ENCODE measurements at places on chromosomes 16 and 17.

DNA sequence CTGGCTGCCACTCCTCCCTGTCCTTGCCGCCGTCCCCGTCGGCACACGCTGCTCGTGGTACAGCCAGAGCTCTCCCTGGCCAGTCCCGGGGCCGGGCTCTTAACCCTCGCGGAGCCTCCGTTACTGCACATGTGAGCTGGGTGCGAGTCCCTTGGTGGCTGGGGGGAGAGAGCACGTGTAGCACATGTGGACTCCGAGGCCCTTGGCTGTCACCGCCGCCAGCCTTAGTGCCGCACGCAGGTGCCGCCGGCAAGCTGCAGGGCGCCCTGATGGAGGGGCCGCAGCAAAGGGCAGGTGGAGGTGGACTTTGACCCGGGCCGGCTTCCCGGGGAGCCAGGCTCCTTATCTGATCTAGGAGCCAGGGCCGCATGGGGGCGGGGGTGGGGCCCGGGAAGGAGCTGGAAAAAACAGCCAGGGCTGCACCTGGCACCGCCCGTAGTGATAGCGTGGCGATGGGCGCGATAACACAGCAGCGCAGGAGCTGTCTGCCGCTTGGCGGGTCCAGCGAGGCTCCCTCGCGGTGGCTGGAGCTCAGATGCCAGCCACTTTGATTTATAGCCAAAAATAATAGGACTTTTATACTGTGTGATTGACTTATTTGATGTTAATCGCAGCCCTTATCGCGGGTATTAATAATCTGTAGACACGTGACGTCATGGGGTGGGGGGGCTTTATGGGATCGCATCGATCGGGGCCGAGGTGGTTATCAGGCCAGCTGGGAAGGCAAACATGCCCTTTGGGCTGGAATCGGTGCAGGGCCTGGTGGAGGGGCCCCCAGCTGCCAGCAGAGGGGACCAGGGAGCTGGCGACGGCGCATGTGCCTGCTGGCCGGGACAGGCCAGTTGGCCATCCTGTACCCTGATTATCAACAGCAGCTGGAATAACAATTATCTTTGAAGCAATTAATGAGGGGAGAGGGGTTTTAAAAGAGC lies 35.1 kb downstream of the ZFPM1 start:
- DNase-seq = no peak

GRCh38 chr17:6106212-6106611 lies 36.0 kb downstream of the WSCD1 start:
- DNase-seq = no peak

DNA sequence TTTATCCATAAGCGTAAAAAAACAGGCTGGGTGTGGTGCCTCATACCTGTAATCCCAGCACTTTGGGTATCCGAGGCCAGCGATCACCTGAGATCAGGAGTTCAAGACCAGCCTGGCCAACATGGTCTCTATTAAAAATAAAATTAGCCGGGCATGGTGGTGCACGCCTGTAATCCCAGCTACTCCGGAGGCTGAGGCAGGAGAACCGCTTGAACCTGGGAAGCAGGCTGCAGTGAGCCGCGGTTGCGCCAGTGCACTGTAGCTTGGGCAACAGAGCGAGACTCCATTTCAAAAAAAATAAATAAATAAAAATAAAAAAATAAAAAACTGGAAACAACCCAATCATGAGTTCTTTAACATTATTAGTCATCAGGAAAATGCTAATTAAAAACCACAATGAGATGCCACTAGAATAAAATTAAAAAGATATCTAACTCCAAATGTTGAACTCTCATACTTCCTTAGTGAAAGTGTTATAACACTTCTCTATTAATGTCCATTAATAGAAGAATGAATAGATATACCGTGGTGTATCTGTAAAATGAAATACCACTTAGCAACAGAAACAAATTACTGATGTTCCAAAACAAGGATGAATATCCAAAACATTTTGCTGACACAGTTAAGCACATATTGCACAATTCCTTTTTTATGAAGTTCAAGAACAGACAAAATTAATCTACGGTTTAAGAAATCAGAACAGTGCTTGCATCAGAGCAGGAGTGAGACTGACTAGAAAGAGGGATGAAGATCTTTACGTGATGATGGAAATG lies 13.1 kb downstream of the MPHOSPH6 start:
- DNase-seq = no peak

GRCh38 chr17:74778960-74779359 lies 2.8 kb upstream of the NAT9 start:
- no peak for DNase-seq

DNA sequence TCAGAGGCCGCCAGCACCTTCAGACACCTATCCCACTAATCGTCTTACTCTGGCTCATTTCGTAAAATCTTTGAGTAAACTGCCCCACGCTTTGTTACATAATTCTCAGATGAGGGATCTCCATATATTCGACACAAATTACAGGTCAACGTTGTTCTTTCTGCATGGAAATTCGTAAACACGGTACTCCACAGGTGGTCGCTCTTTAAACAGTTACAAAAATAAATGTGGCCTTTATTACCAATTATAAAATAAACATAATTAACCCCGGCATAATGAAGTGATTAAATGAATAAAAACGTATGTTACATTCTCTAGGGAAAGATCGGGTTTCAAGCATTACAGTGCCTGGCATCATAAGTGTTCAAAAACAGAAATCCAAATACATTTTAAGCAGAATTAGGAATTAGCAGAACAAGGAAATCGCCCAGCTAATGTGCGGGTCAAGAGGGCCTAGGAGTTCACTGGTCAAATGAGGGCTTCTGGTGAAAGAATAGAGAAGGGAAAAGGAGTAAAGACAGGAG lies 943 bp upstream of the PIP4K2B start:
- no peak for DNase-seq

DNA sequence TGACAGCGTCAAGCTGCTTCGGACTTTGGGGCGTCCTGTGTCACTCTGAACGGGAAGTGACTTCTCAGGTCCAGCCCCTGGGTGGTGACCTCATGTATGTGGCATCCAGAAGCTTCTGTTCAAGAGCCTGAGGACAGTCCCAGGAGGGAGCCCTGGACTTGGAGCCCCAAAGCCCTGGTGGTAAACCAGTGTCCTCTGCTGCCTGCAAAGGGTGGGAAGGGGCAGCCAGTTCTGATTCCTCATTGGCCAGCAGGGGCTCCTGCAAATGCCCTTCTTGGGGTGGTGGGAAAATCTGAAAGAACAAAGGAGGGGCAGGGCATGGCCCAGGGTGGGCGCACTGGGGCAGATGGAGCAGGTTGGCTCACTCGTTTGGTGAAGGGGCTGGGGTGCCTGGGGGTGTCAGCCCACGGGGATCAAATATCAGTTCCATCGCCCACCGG lies 1.6 kb downstream of the OSGIN1 start:
- DNase-seq = no peak

DNA sequence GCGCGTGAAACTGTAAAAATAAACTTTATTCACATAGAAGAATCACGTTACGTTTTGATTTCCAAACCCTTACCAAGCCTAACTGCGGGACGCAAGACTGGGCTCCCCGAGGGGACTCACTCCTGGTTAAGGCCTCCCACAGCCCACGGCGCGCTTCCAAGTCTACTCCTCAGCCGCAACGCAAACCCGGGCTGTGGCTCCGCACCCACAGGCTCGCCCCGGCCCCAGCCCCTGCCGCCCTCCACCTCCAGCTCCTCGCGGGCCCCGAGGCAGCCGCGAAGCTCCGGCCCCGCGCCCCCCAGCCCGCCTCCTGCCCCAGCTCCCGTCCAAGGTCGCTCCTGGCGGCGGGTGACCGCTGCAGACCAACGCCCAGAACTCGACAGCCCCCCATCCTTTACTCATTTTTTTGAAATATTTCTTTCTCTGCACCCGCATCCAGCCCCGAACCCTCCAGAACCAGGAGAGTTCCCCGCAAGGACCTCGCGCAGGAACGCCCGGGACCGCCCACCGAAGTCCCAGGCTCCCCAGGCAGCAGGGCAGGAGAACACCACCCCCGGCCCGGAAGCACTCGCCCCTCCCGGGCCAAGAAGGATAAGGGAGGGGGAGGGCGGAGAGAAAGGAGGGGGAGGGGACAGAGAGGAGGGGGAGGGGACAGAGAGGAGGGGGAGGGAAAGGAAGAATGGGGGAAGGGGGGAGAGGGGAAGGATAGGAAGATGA lies 912 bp downstream of the USP22 start:
- DNase-seq = peak; percentile 62

DNA sequence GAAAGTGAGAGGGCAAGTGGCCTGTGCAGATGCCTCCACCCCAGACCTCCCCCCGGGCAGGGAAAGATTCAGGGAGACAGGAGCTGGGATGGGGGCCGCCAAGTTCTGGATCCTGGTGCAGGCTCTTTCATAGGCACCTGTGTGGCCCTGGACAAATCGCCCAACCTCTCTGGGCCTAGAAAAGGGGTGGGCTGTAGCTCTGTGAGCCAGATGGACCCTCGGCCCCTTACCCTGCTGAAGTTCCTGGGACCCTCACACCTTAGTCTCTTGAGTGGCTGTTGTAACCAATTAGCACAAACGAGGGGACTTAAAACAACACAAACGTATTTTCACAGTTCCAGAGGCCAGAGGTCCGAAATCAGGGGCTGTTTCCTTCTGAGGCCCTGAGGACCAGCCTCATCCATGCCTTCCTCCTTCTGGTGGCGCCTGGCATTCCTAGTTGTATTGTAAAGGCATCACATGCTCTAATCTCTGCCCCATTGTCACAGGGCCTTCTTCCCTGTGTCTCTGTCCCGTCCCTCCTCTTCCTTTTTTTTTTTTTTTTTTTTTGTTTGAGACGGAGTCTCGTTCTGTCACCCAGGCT lies 352.6 kb downstream of the SEC14L1 start:
- no peak for DNase-seq

DNA sequence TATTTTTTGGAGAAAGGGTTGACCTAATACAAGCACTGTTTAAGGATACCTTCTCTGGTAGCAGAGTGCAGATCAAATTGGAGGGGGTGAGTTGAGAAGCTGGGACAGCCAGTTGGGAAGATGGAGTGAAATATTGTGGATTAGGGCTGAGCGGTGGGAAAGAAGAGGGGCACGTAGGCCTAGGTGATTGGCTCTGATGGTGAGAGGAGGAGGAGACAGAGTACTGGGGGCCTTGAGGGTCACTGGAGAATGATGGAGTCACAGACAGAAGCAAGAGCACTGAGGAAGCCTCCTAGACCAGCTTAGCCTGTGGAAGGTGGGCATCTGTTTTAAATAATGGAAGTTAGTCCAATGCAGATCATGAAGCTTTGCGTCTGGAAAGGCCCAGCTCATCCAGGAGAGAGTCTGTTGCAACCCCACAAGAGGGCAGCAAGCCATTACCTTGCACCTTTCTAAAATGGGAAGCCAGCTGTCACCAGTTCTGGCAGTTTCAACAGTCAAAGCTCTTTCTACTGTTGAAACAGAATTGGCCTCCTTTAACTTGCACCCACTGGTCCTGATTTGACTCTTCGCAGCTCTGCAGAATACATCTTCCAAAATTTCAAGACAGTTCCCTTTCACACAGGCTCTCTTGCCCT lies 11.8 kb downstream of the SLC9A5 start:
- DNase-seq = no peak

DNA sequence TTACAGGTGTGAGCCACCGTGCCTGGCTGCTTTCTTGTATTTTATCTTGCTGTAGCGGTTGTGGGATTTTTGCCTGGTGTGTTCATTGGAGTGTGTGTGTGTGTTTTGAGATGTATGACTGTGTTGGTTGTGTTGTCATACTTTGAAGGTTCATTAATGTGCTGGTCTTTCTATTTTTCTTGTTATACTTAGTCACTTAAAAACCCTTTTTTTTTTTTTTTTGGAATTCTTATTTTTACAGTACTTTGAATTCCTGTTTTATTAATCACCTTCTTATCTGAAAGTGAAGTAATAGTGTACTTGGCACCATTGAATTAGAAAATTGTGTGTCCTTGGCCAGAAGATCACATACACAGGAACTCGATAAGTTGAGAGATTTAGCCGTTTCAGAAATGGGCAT lies 30.2 kb downstream of the TENT4B start:
- no peak for DNase-seq

- peak; percentile 85 for DNase-seq
Measured at GRCh38 chr16:29995324-29995910, at the start of gene HIRIP3. Gene HIRIP3 (minus strand): TSS chr16:29995617. CDS start chr16:29995605, 12 bp downstream.

- no peak for DNase-seq
Measured at GRCh38 chr17:78346605-78347250, 13.1 kb downstream of the SOCS3 start.

- no peak for DNase-seq
Measured at GRCh38 chr17:50128441-50129352, 1.3 kb downstream of the SAMD14 start.

DNA sequence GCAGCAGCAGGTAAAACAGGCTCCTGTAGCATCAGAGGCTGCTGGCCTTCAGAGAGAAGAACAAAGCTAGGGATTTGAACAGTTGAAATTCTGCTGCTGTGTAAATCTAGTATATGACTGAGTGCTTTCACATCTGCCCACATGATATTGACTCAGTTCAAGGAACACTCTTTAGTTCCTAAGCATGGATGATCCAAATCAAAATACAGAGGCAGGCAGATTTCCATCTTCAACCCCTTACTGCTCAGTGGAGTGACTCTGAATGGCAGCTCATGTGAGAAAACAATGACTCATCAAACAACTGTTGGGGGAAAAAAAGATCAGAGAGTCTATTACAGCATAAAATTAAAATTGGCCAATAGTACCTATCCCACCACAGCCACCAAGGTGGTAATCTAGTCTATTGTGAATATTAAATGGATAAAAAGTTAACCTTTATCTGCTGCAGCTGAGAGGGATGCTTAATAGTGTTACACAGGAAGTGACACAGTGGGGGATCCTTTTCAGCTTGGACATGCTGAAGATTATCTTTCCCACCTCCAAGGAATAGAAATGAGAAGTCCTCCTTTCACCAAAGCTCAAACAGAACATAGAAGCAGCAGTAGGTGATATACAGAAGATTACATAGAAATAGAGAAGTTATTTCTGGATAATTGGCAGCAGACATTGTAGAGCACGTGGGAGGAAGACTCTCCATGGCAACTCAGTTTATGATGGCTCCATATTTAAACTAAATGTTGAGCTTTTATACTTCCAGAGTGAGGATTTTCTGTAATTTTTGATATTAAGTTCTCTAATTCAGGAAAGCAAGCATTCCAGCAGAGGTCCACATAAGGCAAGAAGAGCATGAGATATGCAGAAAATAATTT lies 239.7 kb upstream of the ERCC4 start:
- no peak for DNase-seq

GRCh38 chr17:37770631-37771518 lies 26.0 kb upstream of the HNF1B start:
- DNase-seq = no peak

DNA sequence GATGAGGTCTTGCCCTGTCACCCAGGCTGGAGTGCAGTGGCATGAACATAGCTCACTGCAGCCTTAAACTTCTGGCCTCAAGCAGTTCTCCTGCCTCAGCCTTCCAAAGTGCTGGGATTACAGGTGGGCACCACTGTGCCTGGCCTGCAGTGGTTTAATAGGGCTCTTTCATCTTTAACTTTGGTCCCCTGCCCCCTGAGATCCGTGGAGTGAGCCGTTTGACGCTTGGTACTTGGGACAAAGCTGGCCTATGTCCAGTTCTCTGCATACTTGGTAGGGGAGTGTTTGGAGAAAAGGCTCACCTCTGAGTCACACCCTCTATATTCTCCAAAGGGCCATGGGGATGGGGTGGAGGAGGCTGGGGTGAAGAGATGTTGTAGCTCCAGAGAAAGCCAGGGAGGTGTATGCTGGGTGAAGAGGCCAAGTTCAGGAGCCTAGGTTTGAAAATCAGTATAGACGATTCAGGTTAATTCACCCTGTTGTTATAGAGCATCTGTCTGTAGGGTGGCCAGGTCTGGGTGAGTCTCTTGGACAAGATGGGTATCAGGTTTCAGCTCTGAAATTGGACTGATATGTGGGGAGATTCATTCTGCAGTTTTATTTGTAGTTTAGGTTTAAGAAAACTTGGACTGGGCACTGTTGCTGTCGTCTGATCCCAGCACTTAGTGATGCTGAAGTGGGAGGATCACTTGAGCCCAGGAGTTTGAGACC lies 17.6 kb downstream of the ABCC1 start:
- DNase-seq = no peak

GRCh38 chr17:62111562-62112171 lies 46.6 kb upstream of the MED13 start:
- no peak for DNase-seq

All from CD4-positive, alpha-beta T cell treated with Interleukin-15 for 4 hours (primary cell).